ENCODE measurements at places on chromosomes 16 and 17. TPM values are rescaled to one million over a fixed set of nuclear protein-coding genes. Genes with fewer than 3 reads are reported as not detected.

DNA sequence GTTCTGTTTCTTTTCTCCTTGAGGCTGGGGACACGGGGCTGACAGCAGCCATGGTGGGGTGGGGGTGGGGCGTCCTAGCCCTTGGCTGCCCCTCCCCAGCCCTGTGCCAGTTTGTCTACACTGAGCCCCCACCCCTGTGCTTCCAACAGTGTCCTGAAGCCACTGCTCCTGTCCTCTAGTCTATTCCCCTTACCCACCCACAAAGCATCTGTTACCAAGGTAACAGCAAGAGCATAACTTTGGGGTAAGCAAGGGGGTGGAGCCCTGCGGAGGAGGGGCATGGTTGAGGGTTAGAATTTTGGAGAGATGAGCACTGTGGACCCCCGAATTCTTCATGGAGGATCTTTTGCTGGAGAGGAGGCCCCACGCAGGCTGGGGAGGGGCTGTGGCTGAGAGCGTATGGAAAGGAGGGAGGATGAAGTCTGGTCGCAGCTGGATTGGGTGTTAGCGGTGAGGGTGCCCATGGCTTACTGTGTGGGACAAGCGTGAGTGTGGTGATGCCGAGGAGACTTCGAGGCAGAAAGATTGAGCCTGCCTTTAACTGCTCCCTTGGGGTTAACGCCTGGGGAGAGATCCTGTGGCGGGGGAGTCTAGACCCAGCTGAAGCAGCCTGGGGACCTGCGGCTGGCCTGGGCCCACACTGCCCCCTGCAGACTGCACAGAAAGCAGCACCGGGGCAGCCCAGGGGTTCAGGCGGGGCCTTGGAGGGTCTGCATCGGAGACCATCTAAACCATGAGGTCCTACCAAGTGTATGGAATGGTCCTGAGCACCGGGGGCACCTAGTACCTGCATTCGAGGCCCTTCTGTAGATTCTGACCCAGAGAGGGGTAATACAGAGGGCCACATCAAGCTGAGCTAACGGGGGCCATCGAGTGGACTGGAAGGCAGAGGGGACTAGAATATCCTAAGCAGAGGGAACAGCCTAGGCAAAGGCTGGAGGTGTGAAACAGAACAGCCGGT is 6.1 kb upstream of the STAC2 start:
- no peak overlapping the region for H3K27ac ChIP-seq
- no peaks in the 10 kb centered on the region for H3K4me1 ChIP-seq
- H3K27me3 ChIP-seq = no peaks in the 10 kb centered on the region
- no peak overlapping the region for H3K4me3 ChIP-seq
- peak; percentile 47 for DNase-seq

DNA sequence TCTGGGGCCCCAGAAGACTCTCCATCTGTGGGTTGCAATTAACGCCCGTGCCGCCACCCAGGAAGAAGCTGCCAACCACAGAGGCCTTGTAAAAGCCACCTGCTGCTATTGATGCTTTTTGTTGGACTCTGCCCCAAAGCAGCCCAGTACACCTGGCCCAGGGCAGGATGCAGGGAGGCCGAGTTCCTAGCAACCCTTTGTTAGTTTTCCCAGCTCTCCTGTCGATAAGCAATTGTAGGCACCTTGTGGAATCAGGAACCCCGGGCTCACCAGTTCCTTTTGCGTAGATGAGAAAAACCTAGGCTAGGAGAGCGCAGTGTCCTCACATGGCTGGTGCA is 103.3 kb downstream of the ABCC6 start:
- H3K4me3 ChIP-seq = no peak overlapping the region
- H3K4me1 ChIP-seq = peaks cover 4% of the 10 kb centered on the region
- H3K27ac ChIP-seq = peak overlapping the region; percentile 41
- H3K27me3 ChIP-seq = no peaks in the 10 kb centered on the region
- no peak for DNase-seq

ALOX15B gene
- total RNA-seq = 2.2 TPM

GRCh38 chr16:58652741-58653140 is 23.1 kb upstream of the CNOT1 start:
- H3K27ac ChIP-seq = no peak overlapping the region
- H3K27me3 ChIP-seq = no peaks in the 10 kb centered on the region
- DNase-seq = peak; percentile 63
- no peaks in the 10 kb centered on the region for H3K4me1 ChIP-seq
- no peaks in the 10 kb centered on the region for H3K36me3 ChIP-seq
- no peak overlapping the region for H3K4me3 ChIP-seq

DNA sequence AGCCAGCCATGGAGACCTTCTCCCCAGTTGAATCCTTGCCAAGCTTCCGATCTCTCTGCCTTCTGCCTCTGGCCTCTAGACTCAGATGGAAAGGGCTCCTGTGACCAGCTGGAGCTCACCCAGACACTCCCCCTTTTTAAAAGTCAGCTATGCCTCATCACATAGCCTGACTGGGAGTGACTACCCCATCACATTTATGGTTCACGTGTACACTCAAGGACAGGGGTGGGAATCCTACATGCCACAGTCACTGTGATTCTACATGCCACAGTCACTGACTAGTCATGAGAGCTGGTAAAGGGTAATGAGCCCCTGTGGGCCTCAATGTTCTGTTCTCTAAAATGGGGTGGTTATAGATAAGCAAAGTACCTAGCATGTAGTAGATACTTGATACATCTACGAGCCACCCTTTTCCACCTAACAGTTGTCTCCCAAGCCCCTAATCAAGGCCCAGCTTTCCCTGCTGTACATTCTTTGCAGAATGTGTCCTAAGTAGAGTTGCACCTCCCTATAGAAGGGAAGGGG is 85.1 kb downstream of the RGS9 start:
- no peak overlapping the region for H3K4me3 ChIP-seq
- no peaks in the 10 kb centered on the region for H3K27me3 ChIP-seq
- no peaks in the 10 kb centered on the region for H3K36me3 ChIP-seq
- H3K27ac ChIP-seq = no peak overlapping the region
- no peak for DNase-seq
